MG63 (cell line): ENCODE measurements at places on chromosomes 3 and 15. TPM values are rescaled to one million over a fixed set of nuclear protein-coding genes. Genes with fewer than 3 reads are reported as not detected.
A peak's percentile ranks its signal among the peaks of the same experiment; 100 is the strongest.

FBXW12 gene
- total RNA-seq, result not detected in 2 replicates

DNA sequence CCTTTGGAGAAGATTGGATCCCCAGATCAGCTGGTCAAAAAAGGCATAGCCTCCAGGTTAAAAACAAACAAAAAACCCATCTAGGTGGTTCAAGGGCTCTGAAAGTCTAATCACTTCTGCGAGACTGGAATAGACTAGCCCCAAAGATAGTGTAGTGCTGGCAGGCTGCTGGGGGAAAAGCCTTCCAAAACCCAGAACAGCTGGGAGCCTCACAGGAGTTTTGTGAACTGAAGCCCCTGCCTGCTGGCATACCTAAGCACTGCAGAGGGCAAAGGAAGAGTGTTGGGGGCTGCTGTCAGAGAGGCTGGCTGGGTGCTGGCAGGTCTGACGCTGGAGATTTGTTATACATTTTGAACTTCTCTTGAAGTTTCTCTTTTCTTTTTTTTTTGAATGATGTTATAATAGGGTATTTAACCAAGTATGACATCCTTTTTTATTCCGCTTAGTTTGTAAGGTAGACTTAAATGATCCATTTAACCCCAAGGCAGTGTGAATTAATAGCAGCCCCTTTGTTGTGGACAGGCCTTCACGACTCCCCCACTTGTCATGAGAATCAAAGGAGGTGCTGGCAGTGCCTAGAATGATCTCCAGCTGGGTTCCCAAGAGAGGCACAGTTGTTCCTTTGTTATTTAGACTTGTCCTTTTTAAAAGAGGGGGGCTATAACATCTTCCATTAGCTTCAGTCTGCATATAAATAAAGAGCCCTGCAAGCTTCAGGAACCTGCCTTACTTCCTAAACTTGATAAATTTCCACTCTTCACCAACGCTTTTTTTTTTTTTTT, 53.9 kb downstream of the CRTC3 start:
- DNase-seq, result no peak

FAM3D gene
- total RNA-seq, result not detected in 2 replicates

DNA sequence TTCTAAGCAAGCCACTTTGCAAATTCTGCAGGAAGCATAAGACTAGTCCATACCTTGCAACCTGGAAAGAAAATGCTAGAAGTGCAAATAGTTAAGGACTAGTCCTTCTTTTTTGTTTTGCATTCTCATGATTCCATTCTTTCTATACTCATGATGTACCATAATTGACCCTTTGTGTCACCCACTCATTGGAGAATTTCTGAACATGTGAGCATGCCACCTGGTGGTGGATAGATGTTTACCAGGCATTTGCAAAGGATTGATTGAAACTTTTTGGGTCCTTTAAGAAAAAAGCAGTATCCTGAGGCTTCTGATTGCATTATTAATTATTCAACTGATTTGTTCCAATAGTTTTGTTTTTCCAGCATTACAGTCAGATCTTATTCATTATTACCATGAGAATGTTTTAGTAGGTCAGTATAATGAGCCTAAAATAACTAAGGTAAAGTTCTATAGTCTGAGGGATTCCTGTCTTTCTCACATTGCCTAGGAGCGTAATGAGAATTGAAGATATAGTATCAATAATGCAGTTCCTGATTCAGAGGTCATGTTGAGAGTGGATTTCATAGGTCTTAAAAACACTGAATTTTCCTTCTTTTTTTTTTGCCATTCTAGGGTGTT, 20.2 kb upstream of the DIPK2A start:
- DNase-seq, result peak; percentile 20

CA12 gene
- total RNA-seq, result 4.7 and 4.8 TPM in 2 replicates

MST1R gene
- 1.1 and 1.9 TPM in 2 replicates for total RNA-seq

DNA sequence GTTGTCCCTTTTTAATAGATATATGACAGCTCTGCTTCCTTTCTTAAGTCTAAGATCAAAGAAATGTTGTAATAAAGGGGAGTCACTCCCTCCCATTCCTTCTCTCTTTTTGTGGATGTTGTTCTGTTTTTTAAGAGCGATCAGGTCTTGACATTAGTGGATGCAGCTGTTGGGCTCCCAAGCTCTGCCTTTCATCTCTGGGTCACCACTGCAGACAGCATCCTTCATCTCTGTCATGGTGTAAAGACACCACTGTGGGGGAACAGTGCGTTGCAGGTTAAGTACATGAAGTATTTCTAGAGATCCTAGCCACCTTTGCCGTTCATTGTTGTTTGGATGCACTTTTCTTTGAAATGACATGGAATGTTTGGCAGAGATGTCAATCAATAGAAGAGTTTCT, 17.7 kb downstream of the FNDC3B start:
- DNase-seq, result no peak

DNA sequence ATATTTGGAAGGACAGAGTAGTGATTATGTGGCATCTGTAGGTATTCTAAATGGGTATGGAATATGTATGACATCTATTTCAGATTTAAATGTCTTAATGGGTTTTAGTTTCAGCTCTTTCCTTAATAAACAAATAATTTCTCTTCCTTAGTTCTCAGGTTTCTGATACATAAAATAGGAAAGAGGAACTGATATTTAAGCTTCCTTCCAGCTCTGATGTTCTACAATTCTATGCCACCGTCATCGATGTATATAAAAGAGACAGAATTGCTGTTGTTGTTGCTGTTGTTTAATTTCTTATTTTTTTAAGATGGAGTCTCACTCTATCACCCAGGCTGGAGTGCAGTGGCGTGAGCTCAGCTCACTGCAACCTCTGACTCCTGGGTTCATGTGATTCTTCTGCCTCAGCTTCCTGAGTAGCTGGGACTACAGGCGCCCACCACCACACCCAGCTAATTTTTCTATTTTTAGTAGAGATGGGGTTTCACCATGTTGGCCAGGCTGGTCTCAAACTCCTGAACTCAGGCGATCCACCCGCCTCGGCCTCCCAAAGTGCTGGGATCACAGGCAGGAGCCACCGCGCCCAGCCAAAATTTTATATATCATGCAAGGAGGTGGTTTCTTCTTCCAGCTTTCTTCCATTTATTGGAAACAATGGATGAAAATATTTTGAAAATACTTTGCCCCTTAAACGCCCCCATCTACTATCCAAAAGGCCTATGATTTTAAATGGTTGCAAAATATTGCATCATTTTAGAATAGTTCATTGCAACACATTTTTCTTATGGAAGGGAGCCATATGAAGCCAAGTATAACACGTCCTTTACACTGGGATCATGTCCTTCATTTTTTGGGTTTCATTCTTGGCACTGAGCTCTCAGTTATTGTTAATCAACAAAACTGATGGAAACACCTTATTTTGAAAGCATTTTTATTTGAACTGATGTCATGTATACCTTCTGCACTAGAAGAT, 13.9 kb upstream of the C15orf61 start:
- no peak for DNase-seq
